NCI-H1105 treated with DMSO at 0.1 percent for 48 hours (cell line): ENCODE measurements at places on chromosomes 5 and 9.

GRCh38 chr9:87786423-87786822 is 60.5 kb downstream of the CTSL start:
- DNase-seq = no peak

DNA sequence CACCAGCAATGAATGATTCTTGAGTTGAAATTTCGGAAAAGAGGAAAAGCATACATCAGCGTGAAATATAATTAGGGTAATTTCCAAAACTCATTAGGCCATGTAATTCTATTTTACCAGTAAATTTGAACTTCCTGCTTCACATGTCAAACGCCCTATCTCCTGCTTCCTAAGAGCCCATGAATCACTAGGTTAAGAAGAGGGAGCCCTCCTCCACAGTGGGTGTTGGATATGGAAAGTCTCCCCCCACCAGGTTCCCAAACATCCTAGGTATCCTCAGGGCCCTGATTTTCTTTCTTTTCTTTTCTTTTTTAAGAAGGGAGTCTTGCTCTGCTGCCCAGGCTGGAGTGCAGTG is 115.2 kb downstream of the SUSD1 start:
- DNase-seq = no peak

DNA sequence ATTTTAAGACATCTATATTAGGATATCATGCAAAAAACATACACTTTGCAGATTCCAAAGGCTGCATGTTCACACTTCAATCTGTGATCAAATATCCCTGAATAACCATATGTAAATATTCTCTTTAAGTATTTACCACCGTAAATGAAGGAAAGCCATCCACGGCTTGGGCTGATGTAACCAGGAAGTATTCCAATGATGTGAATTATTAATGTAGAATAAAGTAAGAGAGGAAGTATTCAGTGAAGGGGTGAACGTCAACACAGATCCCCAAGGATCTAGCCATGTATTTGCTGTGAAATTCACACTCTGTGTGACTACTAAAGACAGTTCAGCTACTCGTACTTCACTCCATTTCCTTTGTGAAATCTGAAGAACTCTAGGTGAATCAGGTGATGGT is 75.2 kb downstream of the CDH6 start:
- no peak for DNase-seq

GRCh38 chr9:20620650-20621470 is 1.4 kb downstream of the MLLT3 start:
- DNase-seq = peak; percentile 29

GRCh38 chr5:83654427-83654994 is 66.1 kb downstream of the HAPLN1 start:
- DNase-seq = no peak

DNA sequence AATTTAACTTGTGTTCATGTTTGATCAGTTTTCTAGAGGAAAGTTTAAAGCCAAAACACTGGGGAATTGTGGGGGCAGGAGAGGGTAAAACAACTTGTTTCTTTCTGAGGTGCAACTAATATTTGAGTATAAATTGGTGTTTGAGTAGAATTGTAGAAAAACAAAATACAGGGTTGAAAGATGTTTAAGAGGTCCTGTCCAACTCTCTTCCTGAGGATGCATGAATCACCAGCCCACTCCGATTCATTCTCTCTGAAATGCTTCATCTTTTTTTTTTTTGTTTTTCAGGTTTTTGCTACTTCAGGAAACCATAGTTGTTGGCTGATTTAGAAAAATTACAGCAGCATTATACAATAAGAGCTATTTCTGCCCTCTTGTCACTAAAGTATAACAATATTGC is 42.4 kb upstream of the TMC1 start:
- no peak for DNase-seq

DNA sequence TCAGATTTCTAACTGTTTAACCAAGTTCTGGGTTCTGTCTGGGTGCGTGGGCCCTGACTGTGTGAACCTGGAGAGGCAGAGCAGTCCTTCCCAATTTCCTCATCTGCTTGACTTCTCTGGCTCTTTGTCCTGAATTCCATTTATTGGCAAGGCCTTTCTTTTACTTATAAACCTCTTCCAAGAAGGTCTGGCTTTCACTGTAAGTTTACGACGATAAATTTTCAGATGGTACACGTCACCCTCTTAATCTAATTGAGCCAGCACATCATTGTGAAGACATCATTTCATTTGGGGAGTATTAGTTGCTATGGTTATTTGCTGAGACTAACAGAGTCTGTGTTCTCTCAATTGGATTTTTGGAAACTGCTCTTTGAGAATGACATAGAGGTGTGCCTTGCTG is 92.4 kb downstream of the ARHGAP26 start:
- DNase-seq = no peak

- no peak for DNase-seq
These were observed 21.5 kb downstream of the OLFM1 start for GRCh38 chr9:135108831-135109510.

GRCh38 chr5:104412649-104413240 is 850.2 kb upstream of the NUDT12 start:
- DNase-seq = no peak

GRCh38 chr9:122642226-122642625 is 15.2 kb downstream of the OR1B1 start:
- no peak for DNase-seq

GRCh38 chr9:108281696-108282095 is 574.1 kb downstream of the ACTL7B start:
- no peak for DNase-seq

DNA sequence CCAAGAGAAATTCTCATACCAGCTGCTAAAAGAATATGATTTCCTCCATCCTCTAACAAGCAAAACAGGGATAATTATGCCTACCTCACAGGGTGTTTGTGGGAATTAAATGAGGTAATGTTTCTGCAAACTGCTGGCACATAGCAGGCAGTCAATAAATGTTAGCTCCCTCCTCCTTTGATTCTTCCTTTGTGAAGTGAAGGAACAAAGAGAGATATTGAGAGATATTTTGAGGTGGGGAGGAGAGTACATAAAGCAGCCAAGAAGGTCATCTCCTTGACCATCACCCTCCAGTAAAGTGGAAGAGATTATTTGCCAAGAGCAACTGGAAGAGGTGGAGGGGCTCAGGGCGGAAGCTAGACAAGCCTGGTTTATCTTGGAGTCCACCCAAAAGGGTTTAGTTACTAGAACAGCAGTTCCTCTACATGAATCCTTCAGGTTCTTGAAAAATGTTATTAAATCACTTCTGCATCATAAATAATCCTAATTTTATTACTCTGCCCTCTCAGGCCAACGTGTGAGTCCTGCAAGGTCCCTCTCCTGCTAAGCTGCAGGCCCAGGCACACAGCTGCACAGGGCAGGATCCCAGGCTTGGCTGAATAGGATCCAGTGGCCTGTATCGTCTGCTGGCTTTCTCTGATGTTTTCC is 35.0 kb upstream of the TLE1 start:
- no peak for DNase-seq

GRCh38 chr5:151357097-151357496 is 9.7 kb upstream of the SLC36A2 start:
- no peak for DNase-seq

DNA sequence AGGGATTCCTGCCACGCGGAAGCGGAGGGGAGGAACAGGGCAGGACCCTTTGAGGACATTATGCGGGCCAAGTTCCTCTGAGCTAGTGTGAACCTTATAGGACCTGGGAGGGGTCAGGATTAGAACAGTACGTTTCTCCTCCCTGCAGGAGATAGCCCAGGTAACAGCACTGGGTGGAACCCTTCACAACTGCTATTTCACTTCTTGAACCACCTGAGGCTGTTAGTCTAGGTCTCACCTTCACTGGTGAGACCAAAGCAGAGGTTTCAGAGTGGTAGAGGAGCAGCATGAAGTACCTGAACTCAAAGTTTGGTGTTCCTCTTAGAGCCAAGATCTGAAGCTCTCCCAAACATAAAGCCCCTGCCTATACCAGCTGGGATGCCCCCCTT is 832 bp downstream of the EIF4EBP3 start:
- DNase-seq = no peak

DNA sequence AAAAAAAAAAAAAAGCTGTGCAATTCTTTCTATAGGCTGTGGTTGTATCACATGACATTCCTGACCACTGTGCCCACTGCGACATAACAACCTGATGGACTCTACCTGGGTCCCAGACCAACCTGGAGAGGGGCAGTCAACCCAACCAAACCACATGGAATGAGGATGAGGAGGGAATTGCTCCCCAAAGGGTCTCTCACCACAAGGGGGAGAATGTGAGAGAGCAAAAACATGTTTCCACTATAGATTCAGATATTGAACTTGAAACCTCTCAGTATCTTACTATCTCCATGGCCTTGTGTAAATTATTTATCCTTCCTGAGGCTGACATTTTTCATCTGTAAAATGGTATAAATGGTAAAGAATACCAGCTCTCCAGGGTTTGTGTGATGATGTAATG is 66.9 kb upstream of the SV2C start:
- no peak for DNase-seq

DNA sequence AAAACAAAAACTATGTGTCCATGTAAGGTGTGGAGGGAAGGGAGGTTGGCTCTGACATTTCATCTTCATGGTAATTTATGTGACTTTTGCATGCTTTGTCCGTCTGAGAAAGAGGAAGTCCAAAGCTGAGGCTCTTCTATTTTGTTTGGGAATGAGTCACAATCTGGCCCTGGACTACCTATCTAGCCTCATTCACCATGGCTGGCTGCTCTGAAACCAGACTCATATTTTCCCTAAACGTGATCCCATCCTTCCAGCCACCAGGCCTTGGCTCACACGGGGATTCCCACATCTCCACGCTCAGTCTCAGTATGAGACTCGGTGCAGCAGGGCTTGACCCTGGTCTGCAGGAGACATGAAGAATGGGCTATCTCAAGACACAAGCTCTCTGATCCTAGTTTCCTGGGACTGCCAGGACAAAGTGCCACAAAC is 672.8 kb downstream of the ACTL7B start:
- no peak for DNase-seq

- DNase-seq = no peak
These were observed 897 bp downstream of the AHRR start for GRCh38 chr5:322281-322941.

DNA sequence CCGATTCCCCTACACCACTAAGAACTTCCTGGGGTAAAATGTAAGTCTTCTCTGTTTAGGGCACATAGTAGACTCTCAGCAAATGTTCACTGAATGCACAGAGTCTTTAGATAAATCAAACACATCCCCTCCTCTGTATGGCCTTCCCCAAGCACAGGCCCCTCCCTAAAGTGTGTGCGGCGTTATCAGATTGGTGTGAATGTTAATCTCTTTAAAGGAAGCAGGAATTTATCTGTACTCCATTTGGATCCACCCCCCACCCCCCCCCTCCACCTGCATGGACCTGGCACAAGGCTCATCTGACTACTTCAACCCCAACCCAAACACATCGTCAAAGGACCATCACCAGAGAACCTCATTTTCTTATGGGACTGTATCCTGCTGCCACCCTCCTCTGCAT is 6.3 kb downstream of the PCDH1 start:
- no peak for DNase-seq

DNA sequence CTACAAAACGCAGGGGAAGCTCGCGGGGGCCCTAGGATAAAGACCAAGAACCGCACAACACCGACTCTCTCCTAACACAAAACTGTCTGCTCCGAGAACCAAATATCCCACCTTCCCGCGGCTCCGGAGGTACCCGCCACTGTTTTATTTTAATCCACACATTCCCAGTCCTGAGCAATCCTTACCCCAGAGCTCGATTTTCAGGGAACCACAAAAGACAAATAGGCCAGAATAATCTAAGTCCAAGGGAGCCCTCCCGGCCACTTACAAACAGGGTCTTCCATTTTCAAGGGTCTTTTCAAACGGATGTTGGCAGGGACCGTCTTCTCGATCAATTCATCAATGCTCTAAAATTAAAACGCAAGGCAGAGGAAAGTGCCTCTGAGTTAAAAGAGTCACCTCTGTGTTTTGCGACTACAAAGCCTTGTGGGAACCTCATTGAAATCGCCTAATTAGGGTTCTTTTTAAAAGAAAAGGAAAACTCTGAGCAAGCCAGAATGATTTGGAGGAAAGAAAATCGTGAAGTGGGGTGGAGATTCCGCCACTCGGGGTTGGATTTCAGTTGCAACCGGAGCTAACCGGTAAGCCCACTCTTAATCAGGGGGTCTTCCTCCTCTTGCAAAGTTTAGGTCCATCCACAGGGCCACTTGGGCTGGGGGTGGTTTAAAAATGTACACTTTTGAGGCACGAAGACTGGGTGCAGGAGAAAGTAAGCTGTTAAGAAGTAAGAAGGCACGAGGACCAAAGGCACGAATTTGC is 1.0 kb downstream of the GLDC start:
- no peak for DNase-seq

GRCh38 chr9:121216271-121216805 is 14.7 kb upstream of the RAB14 start:
- no peak for DNase-seq

DNA sequence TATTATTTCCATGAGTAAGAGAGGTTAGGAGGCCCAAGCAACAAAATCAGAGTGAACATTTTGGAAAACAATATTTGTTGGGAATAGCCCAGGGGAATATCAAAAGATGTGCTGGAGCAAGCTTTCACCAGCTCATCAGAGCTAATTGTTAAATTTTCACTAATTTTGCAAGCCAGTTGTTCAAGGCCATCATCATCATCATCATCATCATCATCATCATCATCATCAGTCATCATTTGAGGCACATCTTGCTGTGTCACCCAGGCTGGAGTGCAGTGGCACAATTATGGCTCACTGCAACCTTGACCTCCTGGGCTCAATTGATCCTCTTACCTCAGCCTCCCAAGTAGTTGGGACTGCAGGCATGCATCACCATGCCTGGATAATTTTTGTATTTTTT is 350.5 kb upstream of the MEF2C start:
- no peak for DNase-seq

DNA sequence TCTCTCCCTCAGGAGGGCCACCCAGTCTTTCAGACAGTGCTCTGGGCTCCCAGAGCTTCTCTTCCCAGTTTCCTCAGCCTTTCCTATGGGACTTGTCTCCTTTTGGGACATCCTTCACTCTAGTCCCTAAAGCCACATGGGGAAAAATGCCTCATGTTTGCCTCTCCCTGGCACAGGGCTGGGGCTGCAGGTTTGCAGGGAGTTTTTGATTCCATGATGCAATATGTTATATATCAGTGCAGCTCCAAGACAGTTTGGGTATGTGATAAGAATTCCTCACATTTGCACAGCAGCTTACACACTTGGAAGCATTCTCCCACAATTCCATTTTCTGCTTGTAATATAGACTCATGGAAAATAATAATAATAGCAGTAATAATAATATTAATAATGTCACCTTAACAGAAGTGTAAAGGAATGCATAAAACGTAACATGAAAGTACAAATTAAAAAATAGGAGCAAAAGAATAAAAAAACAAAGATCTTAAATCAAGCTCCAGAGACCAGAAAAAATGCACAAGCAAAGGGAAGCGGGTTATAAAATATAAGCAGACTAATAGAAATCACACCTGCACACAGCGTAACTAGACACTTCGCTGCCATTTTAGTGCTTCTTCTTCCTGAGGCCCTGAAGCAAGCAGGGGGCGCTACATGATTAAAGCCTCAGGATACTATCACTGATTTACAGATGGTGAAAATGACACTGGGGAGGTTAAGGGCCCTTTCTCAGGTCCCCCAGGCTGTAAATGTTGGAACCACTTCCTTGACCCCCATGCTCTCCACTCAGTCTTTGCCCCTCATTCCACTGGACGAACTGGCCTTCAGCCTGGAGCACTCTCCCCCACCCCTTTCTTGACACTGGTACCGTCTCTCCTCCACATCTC is 70.0 kb upstream of the IL17B start:
- no peak for DNase-seq
